Effector memory CD8-positive, alpha-beta T cell (primary cell): ENCODE measurements at places on chromosomes 13 and 19.

DNA sequence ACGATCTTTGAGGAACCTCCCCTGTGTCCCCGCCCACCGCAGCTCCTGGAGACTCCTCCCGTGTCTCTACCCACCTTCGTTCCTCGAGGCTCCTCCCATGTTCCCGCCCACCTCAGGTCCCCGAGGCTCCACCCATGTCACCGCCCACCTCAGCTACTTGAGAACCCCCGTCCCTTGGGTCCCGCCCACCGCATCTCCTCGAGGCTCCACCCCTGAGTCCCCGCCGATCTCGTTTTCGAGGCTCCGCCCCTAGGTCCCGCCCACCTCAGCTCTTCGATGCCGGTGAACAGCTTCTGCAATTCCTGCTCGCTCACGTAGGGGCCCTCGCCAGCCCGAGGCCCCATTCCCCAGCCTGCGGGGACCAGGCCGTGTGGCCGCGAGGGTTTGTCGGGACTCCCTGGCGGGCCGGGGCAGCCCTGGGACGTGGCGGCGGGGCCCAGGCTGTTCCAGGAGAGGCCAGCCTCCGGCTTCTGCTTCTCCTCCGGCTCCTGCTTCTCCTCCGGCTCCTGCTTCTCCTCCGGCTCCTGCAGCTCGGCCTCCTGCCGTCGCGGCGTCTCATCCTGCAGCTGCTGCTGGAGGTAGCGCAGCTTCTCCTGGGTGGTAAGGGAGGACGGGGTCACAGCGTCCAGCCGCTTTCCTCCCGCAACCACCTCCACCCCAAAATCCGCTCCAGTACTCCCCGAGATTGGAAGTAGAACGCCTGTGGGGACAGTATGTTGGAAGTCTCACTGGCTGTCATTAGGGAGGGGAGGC lies 16.7 kb downstream of the TSKS start:
- peak; percentile 35 for DNase-seq
- H3K4me1 ChIP-seq = peaks cover 6% of the 10 kb centered on the region
- H3K27ac ChIP-seq = no peak overlapping the region
- H3K4me3 ChIP-seq = peak overlapping the region; percentile 25
- no peaks in the 10 kb centered on the region for H3K36me3 ChIP-seq

GRCh38 chr19:38185562-38185961 lies 38.5 kb downstream of the DPF1 start:
- H3K4me3 ChIP-seq = no peak overlapping the region
- DNase-seq = no peak
- H3K36me3 ChIP-seq = peaks cover 8% of the 10 kb centered on the region
- H3K27ac ChIP-seq = peak overlapping the region; percentile 62
- no peaks in the 10 kb centered on the region for H3K27me3 ChIP-seq
- H3K4me1 ChIP-seq = no peaks in the 10 kb centered on the region

DNA sequence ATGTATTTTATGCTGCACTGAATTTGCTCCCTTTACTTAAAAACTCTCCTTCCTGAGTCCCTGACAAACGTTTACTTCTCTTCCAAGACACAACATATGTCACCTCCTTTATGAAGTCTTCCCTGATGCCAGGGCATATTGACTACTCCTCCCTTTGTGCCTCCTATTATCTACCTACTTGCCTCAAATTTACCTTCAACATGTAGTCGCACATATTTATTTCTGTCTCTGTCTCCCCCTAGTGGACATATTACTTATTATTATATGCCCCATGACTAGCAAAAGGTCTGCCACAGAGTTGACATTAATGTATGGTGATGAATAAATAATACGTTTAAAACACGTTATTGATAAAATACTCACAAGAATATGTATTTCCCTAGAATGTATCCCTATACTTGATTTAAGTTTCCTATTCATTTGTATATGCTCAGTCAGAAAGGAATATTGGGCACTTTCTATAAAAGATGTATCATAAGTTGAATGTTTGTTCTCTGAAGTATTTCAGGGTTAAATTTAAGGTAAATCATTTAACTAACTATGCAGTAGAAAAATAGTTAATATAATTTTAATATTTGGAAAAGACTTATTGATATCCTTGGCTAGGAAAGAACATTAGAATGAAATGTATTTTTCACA lies 250.3 kb upstream of the ATXN8OS start:
- H3K36me3 ChIP-seq = no peaks in the 10 kb centered on the region
- H3K27ac ChIP-seq = no peak overlapping the region
- no peaks in the 10 kb centered on the region for H3K4me1 ChIP-seq
- DNase-seq = no peak

DNA sequence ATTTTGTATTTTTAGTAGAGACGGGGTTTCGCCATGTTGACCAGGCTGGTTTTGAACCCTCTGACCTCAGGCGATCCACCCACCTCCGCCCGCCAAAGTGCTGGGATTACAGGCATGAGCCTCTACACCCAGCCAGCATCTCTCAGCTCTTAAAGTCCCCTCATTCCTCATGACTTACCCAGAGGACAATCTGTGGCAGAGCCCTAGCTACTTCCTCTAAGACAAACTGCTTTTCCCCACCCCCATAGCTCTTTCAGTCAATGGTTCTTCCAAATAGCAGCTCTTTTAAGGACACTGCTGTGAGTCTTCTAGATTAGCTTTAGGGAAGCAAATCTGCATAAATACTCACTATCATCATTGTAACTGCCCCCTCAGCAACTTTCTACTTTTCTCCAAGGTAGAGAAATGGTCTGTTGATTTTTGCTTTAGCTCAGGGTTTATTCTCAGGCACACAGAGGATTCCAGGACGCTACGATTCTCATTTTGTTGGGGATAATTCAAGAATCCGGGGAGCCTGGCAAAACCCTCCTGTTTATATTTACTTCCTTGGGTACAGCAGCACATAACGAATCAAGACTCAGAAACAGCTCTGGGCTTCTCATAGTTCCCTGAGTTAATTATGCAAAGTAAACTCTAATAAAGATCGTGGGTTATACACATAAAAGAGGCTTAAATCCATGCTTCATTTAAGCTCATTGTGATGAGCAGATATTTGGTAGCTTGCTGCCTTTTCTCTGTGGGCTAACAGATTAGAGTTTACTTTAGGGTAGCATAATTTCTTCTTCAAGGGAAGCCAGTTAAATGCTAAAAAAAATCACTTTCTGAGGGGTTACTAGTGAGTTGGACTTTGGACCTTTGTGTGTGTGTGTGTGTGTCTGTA lies 357.4 kb downstream of the TDRD3 start:
- H3K4me3 ChIP-seq = no peak overlapping the region
- no peak for DNase-seq
- no peaks in the 10 kb centered on the region for H3K36me3 ChIP-seq
- H3K4me1 ChIP-seq = no peaks in the 10 kb centered on the region
- no peaks in the 10 kb centered on the region for H3K27me3 ChIP-seq

DNA sequence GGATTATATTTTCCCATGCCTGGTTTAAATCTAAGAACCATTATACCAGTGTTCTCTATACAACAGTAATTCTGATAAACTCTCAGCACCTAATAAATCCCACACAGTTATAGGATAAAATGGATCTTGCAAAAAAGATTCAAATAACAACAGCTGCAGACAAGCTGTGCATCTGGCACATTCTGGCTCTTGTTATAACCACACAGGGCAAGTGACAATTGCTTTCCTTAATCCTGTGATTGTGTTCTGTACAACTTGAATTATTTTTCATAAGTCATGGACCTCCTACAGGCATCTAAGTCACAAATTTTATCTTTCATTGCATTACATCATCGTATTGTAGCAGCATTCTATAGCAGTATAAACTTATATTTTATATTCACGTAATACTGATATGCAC lies 948.3 kb downstream of the SLITRK1 start:
- H3K36me3 ChIP-seq = no peaks in the 10 kb centered on the region
- DNase-seq = no peak
- no peaks in the 10 kb centered on the region for H3K27me3 ChIP-seq
- H3K4me1 ChIP-seq = no peaks in the 10 kb centered on the region

- H3K27me3 ChIP-seq = no peaks in the 10 kb centered on the region
- no peak for DNase-seq
- H3K36me3 ChIP-seq = no peaks in the 10 kb centered on the region
- no peaks in the 10 kb centered on the region for H3K4me1 ChIP-seq
Observed at GRCh38 chr13:40350283-40350992, 316.0 kb downstream of the FOXO1 start.

- no peak within 1 kb of the TSS for H3K27ac ChIP-seq
- peaks cover 11% of the 10 kb centered on the region for H3K27me3 ChIP-seq
- peaks cover 6% of the 10 kb centered on the region for H3K4me1 ChIP-seq
- no peak for DNase-seq
Observed at GRCh38 chr13:77918391-77919245, at the start of gene EDNRB. EDNRB (minus strand) TSS chr13:77918831; CDS start chr13:77918573, 258 bp downstream.

DNA sequence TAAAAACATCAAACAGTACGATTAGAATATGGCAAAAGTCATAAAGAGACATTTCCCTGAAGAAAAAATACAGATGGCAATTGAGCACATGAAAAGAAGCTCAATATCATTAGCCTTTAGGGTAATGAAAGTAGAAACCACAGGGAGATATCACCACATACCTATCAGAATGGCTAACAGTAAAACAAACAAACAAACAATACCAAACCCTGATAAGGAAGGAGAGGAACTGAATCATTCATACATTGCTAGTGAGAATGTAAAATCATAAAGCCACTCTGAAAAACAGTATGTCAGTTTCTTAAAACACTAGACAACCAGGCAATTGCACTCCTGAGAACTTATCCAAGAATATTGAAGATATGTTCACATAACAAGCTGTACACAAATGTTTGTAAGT lies 1342.5 kb upstream of the SLC10A2 start:
- no peak overlapping the region for H3K4me3 ChIP-seq
- H3K27ac ChIP-seq = no peak overlapping the region
- no peaks in the 10 kb centered on the region for H3K27me3 ChIP-seq
- no peak for DNase-seq

DNA sequence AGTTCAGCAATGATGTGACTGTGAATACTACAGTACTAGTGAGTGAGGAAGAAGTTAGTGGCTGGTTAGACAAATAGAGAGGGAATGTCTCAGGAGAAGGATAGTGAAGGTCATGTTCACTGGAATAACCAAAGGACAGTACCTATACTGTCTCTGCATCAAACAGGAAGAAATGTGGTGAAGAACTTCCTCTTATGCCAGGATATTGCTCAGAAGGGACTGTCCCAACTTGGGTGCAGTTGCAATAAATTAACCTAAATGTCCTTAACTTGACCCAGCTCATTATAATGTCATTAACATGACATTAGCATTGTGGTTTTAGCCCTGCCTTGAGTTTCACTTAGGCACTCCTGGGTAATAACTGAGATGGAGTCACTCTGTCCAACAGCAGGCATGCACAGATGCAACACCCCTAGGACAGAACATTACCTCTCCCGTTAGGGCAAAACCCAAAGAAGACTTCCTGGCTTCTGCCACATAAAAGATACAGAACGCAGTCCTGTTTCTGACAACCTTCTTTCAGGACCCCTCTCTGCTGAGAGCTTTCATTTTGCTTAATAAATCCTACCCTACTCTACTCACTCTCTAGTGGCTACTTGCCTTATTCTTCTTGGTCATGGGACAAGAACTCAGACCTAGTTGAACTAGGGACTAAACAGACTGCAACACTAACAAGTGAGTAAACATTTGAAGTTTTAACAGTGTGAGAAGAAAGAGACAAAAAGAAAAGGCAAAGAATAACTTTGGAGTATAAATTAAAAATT lies 1591.6 kb upstream of the MIR17HG start:
- H3K36me3 ChIP-seq = no peaks in the 10 kb centered on the region
- H3K4me3 ChIP-seq = no peak overlapping the region
- DNase-seq = no peak
- H3K27me3 ChIP-seq = no peaks in the 10 kb centered on the region
- H3K4me1 ChIP-seq = no peaks in the 10 kb centered on the region

DNA sequence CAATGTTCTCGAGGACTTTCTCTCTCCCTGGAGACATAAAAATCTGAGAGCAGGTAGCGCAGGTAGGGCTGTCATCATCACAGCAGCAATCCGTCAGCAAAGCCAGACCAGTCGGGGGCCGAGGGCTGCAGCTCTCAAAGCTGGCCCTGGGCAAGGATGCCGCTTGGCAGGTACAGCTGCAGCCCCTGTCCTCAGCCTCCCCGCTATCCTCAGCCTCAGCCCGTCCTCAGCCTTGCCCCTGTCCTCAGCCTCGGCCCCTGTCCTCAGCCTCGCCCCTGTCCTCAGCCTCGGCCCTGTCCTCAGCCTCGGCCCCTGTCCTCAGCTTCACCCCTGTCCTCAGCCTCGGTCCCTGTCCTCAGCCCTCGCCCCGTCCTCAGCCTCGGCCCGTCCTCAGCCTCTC lies 10.9 kb downstream of the C13orf46 start:
- no peaks in the 10 kb centered on the region for H3K27me3 ChIP-seq
- no peak overlapping the region for H3K4me3 ChIP-seq
- no peak for DNase-seq
- H3K36me3 ChIP-seq = peaks cover 30% of the 10 kb centered on the region

- DNase-seq = no peak
- no peaks in the 10 kb centered on the region for H3K27me3 ChIP-seq
- no peaks in the 10 kb centered on the region for H3K36me3 ChIP-seq
- H3K27ac ChIP-seq = no peak overlapping the region
- no peak overlapping the region for H3K4me3 ChIP-seq
Observed at GRCh38 chr13:36131931-36132297, 732 bp upstream of the DCLK1 start.
